NCI-H2081 treated with DMSO at 0.1 percent for 48 hours (cell line): ENCODE measurements at places on chromosomes 4 and X.

DNA sequence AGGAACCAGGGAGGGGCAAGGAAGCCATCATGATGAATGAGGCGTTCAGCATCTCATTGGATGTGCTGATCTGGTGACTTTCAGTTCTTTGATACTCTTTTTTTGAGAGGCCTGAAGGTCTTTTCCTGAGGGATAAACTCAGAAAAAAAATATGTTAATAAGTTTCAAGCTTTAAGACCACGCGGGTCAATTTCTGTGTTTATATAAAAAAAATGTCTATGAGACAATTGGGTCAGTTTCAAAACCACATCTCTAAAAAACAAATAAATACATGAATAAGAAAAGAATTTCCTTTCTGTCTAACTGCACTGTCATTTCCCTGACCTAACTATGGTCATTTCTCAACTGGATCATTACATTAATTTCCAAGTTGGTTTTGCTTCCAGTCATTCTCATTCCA is 62.6 kb downstream of the TRIML1 start:
- DNase-seq = no peak

DNA sequence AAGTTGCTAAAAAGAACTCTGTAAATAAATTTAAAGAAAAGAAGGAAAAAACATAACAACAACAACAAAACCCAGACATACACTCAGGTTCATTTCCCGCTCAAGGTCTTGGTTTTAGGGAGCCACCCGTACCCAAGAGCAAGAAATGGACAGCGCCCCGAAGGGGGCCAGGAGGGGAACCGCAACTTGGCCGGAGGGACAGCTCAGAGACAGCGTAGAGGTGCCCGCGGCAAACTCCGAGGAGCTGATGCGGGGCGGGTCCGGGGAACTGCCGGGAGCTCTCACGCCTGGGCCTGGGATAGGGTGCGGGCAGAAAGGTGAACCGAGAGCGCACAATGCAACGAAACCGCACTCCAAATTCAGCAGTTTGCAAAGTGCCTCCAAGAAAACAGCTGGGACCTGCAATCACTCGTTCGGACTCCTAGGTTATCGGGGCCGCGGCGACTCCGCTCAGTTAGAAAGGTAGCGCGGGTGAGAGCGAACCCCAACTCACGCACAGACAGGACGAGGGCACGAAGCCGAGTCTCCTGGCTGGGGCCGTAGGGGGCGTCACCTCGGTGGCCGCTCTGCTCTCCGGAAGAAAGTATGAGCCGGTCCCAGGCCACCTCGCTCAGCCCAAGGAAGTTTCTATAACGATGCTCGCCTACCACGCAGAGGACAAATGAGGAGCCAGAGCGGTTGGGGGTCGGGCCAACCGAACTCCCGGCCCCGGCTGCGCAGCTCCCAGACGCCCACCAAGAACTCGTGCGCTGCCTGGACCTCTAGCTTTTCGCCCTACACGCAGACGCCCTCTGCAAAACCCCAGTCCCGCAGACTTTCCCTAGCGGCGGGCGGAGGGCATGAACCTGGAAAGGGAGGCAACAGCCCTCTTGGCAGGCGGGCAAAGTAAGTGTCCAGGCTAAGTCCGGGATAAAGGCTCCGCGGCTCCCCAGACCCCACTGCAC is 1.4 kb downstream of the NDNF start:
- DNase-seq = no peak

- DNase-seq = no peak
Measured at GRCh38 chr4:138804711-138805110, 210.9 kb upstream of the NOCT start.

- no peak for DNase-seq
Measured at GRCh38 chr4:84394386-84394785, 104.7 kb downstream of the NKX6-1 start.

GRCh38 chrX:47179928-47180255 is 13.7 kb upstream of the UBA1 start:
- no peak for DNase-seq

DNA sequence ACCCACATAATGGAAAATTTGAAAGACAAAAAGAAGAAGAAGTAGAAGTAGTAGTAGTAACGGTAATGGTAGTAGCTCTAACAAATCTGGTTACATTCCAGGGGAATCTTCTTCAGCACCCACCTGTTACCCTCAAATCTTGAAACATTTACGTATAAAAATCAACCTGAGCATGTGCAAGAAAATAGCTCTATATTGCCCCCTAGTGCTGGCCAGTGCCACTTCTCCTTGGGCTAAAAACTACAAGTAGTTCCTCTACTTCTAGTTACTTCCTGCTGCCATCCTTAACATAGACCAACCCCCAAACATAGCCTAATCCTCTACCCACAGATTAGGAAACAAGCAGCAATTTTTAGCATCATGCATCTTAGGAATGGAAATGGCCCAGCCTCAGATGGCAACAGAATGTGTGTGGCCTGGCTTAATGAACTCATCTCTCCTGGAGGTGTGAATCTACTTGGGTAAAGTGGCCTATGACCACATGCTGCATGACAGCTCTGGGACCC is 3.1 kb downstream of the PDGFC start:
- DNase-seq = no peak

- DNase-seq = no peak
Measured at GRCh38 chr4:3355266-3355748, 62.5 kb downstream of the RGS12 start.

GRCh38 chr4:41122309-41122708 is 92.0 kb downstream of the APBB2 start:
- no peak for DNase-seq

GRCh38 chr4:34878961-34879360 is 1365.4 kb downstream of the ARAP2 start:
- no peak for DNase-seq

DNA sequence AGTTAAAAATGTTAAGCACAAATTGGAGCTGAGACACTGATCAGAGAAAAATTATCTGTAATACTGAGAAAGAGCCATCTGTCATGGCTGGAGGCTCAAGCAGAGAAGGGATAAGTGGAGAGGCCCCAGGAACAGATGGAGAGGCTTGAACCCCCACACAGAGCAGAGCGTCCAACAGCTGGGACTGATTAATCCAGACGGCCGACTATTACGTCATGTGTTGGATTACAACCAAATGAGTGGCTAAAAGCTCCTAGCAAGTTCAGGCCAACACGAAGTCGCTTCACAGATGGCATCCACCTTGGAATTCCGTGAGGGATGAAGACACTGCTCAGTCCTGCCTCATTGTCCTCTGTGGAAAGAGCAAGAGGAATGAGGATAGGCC is 57.7 kb upstream of the ATXN3L start:
- DNase-seq = no peak

DNA sequence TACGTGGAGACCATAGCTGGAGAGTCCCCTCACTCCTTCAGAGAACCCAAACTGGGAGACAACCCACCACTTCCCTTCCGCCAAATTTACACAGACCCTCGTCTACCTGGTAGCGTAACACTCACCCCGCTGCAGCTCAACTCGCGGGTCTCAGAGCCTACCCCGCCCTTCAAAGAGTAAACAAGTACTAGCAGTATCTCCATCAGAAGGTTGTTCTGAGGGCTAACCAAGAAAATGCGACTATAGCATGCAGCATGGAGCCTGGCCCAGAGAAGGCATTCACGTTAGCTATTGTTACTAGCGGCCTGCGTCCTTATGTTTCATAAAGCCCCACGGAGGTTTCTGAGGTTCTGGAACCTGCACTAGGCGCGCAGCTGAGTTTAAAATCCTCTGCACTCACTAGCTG is 531 bp upstream of the MANBA start:
- no peak for DNase-seq

GRCh38 chrX:130321550-130321949 is 18.2 kb upstream of the SLC25A14 start:
- no peak for DNase-seq

DNA sequence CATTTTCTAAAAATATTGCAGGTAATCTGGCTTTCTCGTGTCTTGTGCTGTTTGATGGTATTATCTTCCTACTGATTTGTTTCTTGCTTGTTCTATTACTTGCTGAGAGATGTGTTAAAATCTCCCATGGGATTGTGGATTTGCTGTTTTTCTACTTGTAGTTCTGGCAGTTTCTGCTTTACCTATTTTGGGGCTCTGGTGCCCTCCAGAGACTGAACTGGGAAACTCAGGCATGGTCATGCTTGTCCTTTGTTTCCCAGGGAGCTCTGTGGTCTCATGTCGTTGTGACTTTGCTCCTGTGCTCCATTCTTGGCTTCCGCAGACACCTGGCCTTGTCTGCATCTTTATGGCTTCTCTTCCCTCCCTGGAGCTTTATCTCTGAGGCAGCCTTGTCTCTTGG is 39.5 kb downstream of the NSD2 start:
- no peak for DNase-seq
